ENCODE measurements at places on chromosomes 4 and X.

- DNase-seq, result no peak
These were observed 55.7 kb downstream of the DCHS2 start for GRCh38 chr4:154435895-154436294.

DNA sequence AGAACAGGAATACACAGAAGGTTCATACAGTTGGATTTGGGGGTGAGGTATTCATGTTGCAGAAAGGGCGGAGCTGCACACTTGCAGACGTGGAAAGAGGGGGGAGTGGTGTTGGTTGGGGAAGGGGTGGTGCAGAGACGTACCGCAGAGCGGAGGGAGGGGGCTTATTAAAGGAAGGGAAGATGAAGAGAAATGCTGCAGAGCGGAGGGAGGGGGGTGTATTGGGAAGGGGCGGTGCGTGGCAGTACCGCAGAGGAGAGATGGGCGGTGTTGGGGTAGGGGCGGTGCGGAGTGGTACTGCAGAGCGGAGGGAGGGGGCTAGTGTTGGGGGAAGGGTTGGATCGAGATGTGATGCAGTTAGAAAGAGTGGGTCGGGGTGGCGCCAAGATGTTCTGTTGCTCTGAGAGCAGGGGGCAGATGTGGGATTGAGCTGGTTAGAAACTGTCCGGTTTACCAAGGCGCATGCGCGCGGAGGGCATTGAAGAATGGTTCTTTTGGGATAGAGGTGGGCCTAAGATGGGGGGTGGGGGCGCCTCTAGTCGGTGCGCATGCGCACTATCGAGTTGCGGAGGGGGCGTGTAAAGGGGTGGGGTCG lies 900 bp downstream of the TRO start:
- peak; percentile 52 for DNase-seq

GRCh38 chr4:7111441-7111840 lies 43.6 kb upstream of the GRPEL1 start:
- no peak for DNase-seq

DNA sequence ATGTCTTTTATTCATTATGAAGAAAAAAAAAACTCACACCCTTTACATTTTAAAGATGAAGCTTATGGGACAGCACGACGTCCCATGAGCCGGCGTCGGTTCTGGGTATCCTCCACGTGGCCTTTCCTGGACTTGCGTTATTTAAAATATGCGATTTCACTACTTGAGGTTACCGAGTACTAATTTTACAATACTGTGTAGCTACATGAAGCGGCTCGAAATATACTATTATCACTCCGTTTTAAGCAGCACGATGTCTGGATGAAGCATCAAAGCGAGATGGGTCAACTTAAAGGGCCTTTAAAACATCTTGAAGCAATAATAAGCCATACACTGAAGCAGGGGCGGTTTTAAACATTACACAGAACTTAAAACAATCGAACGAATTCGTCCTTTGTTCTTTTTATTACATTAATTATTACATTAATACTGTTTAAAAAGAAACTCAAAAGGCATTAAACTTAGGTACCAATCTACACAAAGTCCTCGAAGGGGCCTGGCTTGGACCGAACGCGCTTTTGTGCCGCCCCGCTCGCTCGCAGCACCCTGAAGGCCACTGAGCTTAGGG lies 1.4 kb upstream of the KLF3 start:
- DNase-seq, result no peak

GRCh38 chr4:123701131-123701575 lies 304.6 kb downstream of the SPRY1 start:
- no peak for DNase-seq

DNA sequence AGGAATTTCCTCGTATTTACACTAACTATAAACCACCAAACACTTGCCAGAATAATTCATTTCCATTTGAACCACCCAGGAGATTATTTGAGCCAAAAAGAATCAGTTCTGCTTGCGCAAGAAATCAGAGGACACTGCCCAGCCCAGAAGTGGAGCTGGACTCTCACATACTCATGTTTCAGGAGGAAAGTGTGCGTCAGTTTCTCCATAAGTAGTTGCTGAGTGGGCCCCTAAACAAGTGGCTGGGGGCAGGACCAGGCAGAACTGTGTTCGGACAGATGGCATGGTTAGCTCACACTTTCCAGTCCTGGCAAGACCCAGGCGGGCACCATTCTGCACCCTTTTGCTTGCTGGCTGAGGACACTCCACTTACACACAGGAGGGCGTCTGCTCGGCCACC lies 38.8 kb downstream of the BTC start:
- DNase-seq, result no peak

GRCh38 chrX:70455366-70456202 lies 10.9 kb downstream of the DLG3 start:
- no peak for DNase-seq

GRCh38 chr4:120977435-120977997 lies 55.0 kb upstream of the PRDM5 start:
- no peak for DNase-seq

GRCh38 chr4:6372649-6373525 lies 99.5 kb downstream of the PPP2R2C start:
- DNase-seq, result peak; percentile 7

GRCh38 chr4:113292371-113293042 lies 243.1 kb downstream of the ANK2 start:
- no peak for DNase-seq

DNA sequence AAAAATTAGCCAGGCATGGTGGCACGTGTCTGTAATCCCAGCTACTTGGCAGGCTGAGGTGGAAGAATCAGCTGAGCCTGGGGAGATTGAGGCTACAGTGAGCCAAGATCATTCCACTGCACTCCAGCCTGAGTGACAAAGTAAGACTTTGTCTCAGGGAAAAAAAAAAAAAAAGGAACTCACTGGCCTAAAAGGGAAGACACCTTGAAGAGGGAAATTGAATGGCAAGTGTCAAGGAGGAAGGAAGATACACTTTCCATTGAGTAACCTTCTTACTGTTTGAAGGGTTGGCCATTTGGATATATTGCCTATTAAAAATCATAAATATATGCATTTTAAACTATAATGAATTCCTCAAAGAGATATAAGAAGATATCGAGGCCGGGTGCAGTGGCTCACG lies 147.5 kb upstream of the FAM241A start:
- no peak for DNase-seq

GRCh38 chrX:48667509-48667908 lies 16.1 kb upstream of the WAS start:
- DNase-seq, result peak; percentile 31

DNA sequence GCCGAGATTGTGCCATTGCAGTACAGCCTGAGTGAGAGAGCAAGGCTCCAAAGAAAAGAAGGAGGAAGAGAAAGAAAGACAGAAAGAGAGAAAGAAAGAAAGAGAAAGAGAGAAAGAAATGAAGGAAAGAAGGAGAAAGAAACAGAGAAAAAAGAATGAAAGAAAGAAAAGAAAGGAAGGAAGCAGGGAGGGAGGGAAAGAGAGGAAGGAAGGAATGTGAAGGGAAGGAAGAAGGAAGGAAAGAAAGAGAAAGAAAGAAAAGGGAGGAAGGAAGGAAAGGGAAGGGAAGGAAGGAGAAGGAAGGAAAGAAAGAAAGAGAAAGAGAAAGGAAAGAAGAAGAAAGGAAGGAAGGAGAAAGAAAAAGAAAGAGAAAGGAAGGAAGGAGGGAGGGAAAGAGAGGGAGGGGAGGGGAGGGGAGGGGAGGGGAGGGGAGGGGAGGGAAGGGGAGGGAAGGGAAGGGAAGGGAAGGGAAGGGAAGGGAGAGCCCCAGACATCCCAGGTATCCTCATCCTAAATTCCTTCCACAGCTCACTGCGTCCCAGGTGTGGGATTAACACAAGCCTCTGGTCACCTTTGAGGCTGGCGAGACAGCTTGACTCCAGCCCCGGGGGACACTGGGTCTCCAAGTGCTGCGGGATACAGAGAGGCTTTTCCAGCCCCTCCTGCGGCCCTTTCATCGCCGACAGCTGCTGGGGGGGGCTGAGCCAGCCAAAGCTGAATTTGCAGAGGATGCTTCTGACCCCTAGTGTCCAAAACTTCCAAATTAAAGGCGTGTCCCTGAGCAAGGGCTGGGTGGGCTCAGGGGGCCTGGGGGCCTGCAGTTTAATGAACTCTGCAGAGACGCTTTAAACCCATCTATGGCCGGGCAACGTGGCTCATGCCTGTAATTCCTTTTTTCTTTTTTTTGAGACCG lies 24.2 kb upstream of the CSF2RA start:
- no peak for DNase-seq

DNA sequence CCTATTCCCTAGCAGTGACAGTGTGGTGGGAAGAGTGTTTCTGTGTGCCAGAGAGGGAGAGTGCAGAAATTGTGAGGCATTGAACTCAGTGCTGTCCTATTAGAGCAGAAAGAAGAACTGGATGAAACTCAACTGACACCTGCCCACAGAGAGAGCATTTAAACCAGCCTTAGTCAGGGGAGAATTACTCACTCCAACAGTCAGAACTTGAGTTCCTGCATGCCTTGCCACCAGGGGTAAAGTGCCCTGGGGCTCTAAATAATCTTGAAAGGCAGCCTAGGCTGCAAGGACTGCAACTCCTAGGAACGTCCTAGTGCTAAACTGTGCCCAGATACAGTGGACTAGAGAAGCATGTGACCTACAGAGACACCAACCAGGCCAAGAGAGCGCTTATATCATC lies 12.8 kb downstream of the CYSLTR1 start:
- DNase-seq, result no peak

- DNase-seq, result peak; percentile 74
These were observed 146.3 kb upstream of the RPS6KA3 start for GRCh38 chrX:20412871-20413486.

GRCh38 chrX:44314259-44314734 lies 29.2 kb downstream of the EFHC2 start:
- peak; percentile 16 for DNase-seq

- DNase-seq, result no peak
These were observed 209.4 kb upstream of the ZFP42 start for GRCh38 chr4:187786190-187786589.

DNA sequence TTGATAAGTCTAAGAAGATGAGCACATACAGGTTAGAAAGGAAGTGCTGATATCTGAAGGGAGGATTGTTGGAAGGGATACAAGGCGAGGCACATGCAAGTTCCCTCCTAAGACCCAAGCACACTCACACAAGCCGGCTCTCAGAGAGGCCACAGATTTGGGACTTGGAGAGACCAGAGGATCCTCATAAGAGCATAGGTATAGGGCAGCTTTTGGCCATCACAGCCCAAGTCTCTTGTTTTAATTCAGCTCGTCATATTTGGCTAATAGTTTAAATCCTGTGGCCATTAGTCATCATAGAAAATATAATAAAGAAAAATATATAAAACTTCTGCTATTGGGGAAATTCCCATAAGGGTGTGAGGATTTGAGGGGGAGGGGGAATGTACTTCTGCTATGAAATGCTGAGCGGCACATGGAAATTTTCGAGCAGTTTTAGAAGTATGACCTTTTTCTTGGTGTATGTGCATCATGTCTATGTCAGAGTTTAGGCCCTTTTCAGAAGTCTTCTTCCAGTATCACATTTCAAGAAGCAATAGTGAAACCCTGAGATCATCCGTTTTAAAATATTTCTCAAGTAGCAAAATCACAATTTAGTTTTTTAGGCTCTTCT lies 97.7 kb downstream of the NFKB1 start:
- DNase-seq, result peak; percentile 37

- no peak for DNase-seq
These were observed 510.2 kb upstream of the LCORL start for GRCh38 chr4:18531731-18532130.

- DNase-seq, result no peak
These were observed 2.4 kb upstream of the RAB40AL start for GRCh38 chrX:102934624-102935023.

DNA sequence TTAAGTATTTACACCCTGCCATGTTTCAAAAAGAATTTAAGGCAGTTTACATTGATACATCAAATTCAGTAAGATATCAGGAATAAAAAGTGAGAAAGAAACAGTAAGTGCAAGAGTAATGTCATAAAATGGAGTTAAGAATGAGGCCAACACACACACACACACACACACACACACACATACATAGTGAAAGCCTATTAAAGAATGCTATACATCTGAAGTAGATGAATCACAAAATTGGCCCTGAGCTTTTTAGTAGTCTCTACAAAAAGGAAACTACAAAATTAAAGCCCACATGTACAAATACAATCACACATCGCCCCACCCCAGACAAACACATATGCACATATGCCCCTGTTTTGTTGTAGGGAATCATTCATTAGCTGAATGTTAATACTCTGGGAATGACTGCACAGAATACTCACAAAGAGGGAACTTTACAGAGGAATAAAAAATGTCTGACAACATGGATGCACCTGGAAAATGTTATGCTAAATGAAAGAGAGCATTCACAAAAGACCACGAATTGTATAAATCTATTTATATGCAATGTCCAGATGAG lies 428.8 kb downstream of the IL15 start:
- DNase-seq, result no peak

DNA sequence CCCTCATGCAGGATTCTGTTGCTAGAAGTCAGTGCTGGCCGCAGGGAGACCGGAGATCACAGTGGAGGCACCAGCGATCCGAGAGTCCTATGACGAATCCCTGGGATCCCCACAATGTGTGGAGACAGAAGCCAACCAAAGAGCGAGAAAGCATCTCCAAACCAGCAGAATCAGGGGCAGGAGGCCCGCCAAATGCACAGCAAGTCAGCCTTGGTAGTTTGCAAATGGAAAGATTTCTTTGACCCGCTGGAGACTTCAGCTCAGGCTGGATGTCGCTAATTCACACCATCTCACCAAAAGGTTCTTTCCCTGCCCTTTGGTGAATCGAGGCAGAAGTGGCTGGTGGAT lies 505 bp upstream of the PKD2 start:
- peak; percentile 9 for DNase-seq

- DNase-seq, result no peak
These were observed 46.1 kb downstream of the SORCS2 start for GRCh38 chr4:7238300-7238960.

DNA sequence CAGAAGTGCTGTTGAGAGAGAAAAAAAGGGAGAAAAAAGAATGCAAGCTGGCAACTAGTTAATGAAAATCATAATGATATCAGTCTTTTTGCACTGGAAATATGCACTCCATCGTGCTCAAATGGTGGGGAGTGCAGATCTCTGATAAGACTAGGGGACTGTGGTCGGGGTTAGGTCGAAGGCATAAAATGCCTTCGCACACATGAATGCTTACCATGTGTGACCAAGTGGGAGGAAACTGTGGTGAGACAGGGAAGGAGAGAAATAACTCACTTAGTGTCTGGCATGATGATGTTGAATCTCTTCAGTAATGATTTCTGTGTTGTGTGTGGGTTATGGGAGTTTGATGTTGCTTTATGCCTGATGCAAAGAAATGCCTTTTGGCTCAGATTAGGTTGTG lies 358.9 kb downstream of the FBXO8 start:
- DNase-seq, result no peak

DNA sequence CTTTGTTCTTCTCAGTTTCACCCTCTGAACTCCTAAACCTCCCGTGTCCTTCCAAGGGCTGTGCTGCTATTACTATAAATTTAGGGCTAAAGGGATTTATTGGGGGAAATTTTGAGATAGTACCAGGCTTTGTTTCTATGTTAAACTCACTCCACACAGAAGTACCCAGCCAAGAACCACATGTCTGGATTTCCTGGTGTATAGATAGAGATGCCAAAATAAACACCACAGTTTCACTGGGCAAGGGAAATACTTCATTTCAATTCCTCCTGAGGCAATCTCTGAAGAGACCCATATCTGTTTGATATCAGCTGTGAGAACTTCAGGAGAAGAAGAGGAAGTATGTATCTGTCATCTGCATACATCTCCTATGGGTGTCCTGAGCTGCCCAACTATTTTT lies 21.7 kb upstream of the CLNK start:
- no peak for DNase-seq

Data from CD4-positive, alpha-beta T cell treated with Interferon alpha-2 for 1 hour (primary cell).